ENCODE measurements at places on chromosomes 16 and 17.

GRCh38 chr16:31243734-31244670, 15.8 kb upstream of the ITGAM start:
- no peak for DNase-seq

GRCh38 chr16:987906-988305, 6.3 kb downstream of the SOX8 start:
- DNase-seq, result no peak

DNA sequence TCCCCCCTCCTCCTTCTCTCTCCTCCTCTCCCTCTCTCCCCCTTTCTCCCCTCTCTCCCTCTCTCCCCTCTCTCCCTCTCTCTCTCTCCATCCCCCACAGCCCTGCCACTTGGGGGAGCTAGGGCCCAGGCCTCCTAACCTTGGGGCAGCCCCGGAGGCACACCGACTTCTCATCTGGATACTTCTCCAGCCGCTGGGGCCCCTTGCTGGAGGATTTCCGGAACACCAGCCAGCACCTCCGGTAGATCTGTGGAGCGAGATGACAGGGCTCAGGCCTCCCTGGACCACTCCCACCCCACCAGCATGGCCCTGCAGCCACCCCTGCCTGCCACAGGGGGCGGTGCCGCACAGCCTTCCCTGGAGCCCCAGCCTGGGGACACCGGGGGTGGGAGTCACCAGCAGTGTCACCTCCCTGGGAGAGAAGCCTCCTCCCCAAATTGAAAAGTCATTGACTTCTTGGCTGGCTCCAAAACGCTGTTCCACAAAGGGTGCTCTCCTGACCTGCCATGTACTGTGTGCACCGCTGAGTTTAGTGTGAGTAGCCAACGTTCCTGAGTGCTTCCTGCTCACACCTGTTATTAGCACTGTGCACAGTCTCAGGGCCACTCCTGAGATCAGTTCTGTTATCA, 10.5 kb downstream of the DOK4 start:
- no peak for DNase-seq

GRCh38 chr17:28030386-28030785, 12.1 kb upstream of the NLK start:
- DNase-seq, result peak; percentile 89

DNA sequence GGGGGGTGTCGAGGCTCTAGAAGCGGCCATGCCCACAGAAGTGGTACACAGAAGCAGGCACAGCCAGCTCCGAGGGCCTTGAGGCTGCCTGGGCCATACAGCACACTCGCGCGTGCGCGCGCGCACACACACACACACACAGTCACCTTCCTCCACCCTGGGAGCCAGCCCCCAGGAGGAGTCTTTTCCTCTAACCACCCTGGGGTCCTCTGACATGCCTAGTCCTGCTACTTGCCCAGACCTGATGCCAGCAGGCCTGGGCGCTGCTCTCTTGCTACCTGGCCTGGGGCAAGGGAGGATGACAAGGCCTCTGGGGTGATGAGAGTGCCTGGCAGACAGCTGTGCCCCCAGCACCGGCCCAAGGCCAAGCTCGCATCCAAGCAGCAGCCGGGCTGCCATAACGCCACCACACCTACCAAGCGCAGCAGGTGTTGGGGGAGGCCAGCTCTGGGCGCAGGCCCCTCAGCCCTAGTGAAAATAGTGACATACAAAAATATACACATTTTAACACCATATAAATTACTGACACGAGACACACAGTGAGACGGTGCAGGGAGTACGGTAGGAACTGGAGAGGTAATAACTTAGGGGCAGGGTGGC, 41.1 kb downstream of the TSC2 start:
- DNase-seq, result no peak

- DNase-seq, result no peak
Observed at GRCh38 chr16:47644661-47645060, 183.5 kb downstream of the PHKB start.

DNA sequence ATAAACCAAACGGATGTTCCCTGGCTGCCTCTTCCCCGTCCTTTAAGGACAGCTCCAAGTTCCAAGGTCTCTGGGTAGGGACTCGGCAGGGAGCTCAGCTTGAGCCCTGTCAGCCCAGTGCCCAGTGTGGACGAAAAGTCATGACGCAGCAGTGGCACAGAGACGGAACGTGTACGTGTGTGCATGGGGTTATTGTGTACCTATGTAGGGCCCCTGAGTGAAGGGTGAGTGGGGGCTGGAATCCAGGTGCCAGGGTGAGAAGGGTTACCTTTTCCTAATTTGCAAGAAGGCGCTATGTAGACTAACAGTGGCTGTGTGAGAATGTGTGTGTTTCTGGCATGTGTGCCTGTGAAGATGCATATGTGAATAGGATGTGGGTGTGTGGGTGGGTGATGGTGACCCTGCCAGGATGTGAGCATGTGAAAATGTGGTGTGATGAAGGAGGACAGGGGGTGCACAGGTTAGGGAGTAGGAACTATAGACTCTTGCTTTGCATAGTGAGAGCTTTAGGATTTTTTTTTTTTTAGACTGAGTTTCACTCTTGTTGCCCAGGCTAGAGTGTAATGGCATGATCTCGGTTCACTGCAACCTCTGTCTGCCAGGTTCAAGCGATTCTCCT, 6.0 kb downstream of the SCN4A start:
- DNase-seq, result no peak

- no peak for DNase-seq
Observed at GRCh38 chr16:72023962-72024361, 15.4 kb downstream of the DHODH start.

- DNase-seq, result no peak
Observed at GRCh38 chr17:63699638-63700527, at the start of gene LIMD2. Gene LIMD2, minus strand, starts transcription at chr17:63700125. Its CDS starts 827 bp downstream, at chr17:63699298.

- DNase-seq, result no peak
Observed at GRCh38 chr17:41813699-41814124, 908 bp downstream of the FKBP10 start.

GRCh38 chr17:78256707-78257591, 25.5 kb downstream of the TMEM235 start:
- no peak for DNase-seq

DNA sequence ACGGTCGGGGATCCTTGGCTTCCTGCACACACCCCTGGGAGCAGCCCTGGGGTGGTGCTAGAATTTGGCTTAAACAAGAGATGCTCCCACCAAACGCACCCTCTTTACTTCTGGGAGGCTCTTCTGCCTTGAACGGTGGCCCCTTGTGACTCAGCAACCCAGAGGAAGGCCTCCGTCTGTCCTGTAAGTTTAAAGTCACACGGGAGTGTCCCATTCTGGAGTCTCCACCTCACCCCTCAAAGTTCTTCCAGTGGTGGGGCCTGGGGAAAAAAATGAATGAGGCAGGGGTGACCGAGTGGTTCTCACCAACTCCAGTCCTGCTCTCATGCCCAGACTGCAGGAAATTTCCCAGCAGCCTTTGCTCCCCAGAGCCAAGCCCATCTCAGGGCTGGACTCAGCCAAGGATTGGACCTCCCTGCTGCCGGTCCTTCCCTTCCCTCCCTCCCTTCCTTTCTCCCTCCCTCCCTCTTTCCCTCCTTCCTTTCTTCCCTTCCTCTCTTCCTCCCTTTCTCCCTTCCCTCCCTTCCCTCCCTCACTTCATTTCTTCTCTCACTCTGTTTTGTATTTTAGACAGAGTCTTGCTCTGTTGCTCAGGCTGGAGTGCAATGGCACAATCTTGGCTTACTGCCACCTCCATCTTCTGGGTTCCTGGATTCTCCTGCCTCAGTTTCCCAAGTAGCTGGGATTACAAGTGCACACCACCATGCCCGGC, 11.4 kb downstream of the ITGAD start:
- peak; percentile 37 for DNase-seq

DNA sequence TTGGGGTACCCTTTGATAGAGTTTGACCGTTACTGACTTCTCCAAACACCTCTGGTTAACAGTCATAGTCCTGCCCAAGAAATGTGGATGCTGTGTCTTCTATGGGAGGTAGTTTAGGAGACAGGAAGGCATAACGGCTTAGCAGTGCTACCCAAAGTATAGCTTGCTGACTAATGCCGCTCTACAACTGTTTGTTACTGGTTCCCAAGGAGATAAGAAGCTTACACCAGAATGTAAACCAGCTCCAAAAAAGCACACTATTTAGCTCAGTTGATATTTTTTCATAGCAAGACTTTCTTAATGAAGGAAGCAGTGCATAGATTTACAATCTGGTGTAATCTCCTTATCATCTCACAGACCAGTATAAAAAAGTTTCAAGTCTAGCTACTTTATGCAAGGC, 95.7 kb downstream of the HS3ST3B1 start:
- no peak for DNase-seq

- DNase-seq, result no peak
Observed at GRCh38 chr17:42518046-42518754, 17.8 kb upstream of the NAGLU start.

DNA sequence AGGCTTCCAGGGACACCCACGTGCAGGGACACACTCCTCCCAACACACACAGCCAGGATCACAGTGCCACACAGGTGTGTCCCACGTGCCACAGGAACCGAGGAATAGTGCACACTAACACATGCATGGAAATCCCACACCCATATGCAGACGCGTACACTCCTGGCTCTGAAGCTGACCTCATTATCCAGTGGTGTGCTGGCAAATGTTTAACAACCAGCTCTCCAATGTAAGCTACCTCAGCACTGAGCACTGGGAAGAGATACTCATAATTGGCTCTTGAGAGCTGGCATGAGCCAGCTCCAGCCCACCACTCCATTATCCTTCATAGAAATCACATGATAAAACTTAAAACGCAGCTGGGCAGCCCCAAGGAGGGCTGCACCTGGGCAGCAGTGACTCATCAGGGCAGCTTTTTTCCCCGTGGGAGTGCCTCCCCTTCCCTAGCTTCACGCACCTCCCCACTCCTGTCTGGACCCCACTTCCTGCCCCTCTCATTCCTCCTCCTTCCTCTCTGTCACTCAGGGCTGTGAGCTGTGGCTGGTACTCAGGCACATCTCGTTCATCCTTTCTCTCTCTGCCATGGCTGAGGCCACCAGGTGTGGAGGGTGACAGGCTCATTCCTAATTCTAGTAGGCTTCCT, 14.9 kb upstream of the TBX21 start:
- DNase-seq, result no peak

DNA sequence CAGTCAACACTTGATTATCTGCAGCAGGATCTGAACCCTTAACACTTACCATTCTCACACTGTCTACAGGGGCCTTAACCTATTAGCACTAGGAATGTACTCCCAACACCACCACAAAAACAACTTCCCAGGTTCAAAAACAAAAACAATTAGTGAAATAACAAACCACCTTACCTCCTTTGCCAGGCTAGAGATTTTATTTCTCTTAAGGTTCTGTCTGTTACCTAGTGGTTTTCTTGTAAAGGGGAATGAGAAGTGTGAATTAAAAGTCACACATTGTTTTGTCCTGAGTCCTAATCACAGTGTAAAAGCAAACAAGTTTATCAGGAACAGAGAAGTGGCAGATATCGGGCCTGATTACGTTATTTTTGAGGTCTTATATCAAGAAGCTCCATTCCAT, 9.7 kb downstream of the SMARCE1 start:
- no peak for DNase-seq

GRCh38 chr17:55394357-55395021, 27.1 kb downstream of the MMD start:
- no peak for DNase-seq

GRCh38 chr16:86167061-86167460, 268.1 kb downstream of the IRF8 start:
- DNase-seq, result no peak

DNA sequence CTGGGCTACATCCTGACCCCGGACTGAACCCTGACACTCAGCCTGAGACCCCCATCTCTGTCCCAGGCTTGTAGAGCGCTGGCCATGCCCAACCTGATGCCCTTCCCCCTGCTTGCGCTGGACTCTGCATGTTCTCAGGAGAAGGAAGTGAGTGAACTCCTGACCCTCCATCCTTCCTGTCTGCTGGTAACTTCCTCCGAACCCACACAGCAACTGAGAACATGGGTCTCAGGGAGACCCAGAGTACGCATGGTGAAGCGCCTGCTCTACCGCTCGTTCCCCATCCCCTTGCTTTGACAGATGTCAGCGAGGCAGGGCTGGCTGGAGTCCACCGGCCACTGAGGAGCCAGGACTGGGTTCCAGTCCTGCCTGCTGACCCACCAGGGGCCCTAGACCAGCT, 6.1 kb downstream of the CAMKK1 start:
- DNase-seq, result no peak

- no peak for DNase-seq
Observed at GRCh38 chr16:30539000-30539964, 4.6 kb upstream of the ZNF747 start.

GRCh38 chr17:40021451-40021971, 6.3 kb downstream of the CSF3 start:
- DNase-seq, result no peak

- DNase-seq, result no peak
Observed at GRCh38 chr17:74481621-74482020, 15.2 kb downstream of the CD300A start.

GRCh38 chr17:71334048-71334751, 786.6 kb upstream of the SOX9 start:
- DNase-seq, result no peak

DNA sequence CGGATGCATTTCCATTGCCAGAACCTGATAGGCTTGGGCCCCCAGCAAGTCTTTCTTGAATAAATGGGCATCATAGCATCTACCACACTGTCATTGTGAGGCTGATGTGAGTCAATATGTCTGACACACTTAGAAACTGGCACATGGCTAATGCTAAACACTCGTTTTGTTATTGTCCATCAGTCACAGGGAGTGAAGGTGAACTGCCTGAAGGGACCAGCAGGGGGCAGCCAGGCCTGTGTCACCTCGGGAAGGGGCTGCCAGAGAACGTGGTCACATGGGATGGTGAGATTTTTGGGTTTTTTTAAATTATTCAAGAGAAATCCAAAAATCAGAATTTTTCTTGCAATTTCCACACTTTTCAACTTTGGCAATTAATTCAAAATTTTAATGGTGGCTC, 831 bp upstream of the RCVRN start:
- no peak for DNase-seq

DNA sequence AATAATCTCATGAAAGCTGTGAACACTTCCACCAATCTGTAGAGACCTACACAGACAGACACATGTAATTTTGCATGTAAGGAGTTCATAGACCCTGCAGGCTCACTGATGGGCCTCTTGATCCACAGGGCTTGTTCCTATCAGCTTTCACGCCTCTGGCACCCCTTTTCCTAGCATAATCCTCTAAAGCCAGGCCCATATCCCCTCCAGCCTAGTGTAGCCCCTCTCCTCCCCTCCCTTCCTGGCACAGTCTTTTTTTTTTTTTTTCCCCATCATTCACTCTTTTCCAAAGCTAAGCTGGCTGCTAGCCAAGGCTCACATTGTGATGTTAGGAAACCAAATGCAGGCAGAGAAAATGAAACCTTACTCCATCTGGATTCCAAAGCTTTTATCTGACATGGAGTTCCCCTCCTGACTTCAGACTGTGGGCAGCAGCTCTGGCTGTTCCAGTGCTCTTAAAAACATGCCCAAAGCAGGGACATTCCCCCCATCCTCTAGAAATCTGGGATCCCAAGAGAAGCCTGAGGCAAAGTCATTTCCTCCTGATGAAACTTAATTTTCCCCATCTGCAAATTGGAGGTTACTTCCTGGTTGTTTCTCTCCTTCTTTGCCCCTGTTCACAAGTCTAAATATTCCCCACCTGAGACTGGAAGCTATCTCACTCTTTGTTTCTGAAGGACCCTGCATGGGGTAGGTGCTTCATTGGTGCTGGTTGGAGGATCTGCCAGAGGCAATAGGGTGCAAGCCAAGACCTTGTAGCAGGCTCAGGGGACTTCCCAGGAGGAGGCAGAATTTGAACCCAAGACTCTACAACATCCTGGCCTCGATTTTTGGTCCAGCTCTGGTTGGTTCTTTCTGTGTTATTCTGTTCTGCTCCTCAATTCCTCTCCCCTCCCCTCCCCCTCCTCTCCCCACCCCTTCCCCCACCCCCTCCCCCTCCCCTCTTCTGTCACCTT, 9.9 kb upstream of the CCL5 start:
- DNase-seq, result no peak

- peak; percentile 68 for DNase-seq
Observed at GRCh38 chr17:42928714-42929496, 28.3 kb downstream of the G6PC1 start.

All from SHP77 treated with DMSO at 0.1 percent for 48 hours (cell line).